Stimulated activated CD8-positive, alpha-beta memory T cell treated with anti-CD3 and anti-CD28 coated beads, Interleukin-2, amount 100 ng/mL, for 1 hour (primary cell): ENCODE measurements at places on chromosomes 1 and 21.

DNA sequence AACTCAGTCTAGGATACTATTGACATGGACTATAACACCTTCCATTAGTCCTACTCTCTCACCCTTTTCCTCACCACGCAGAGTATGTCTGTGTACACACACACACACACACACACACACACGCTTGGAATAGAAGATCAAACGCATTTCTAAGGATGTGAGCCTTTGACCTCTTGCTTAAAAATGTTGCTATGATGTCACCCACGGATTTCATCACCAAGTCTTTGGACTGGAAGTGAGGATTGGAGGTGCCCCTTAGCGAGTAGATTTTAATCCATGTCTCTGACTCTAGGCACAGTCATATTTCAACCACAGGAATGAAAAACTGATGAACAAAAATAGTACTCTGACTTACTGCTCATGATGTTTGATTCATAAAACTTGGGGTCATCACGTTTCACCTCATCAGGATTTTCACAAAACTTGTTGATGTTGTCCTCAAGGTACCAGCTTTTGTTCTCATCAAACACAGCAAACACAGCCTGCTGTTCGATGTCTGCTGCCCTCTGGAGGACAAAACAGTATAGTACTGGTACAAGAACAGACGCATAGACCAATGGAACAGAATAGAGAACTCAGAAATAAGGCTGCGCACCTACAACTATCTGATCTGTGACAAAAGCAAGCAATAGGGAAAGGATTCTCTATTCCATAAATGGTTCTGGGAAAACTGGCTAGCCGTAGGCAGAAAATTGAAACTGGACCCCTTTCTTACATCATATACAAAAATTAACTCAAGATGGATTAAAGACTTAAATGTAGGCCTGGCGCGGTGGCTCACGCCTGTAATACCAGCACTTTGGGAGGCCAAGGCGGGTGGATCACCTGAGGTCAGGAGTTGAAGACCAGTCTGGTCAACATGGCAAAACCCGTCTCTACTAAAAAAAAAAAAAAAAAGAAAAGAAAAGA, 39.9 kb downstream of the F5 start:
- peak; percentile 8 for DNase-seq

DNA sequence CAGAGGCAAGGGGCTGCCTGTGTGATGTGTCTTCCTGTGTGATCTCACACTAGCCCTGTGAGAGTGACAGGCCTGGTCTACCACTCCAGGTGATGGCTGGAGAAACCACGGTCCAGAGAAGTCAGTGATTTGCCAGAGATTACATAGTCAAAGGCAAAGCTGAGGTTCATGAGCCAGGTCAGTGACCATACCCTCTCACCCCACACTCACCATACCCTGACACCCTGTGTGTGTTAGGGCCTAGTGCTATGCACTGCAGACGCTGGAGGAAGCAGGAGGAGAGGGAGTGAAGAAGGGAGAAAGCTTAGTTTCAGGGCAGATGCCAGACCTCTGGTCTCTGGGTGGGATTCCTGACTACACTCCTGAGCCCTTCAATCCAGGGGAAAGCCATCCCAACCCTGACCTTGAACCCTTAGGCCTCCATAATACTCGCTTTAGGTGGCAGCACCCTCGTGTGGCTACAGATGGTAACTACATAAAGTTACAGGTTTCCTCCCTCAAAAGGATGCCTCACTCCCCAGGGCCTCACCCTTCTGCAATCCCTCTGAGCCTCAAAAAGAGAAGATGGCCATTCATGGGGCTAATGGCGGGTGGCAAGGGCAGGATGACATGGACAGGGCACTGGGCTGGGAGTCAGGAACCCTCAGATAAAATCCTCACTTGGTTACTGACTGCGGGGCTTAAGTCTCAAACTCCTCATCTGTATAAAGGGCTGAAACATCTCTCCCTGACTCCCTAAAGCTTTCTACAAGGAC, 20.8 kb upstream of the SDC3 start:
- no peak for DNase-seq

- DNase-seq: no peak
These were observed 61.7 kb downstream of the LGR6 start for GRCh38 chr1:202255343-202255742.

GRCh38 chr1:44740179-44740617, 561 bp downstream of the KIF2C start:
- no peak for DNase-seq

DNA sequence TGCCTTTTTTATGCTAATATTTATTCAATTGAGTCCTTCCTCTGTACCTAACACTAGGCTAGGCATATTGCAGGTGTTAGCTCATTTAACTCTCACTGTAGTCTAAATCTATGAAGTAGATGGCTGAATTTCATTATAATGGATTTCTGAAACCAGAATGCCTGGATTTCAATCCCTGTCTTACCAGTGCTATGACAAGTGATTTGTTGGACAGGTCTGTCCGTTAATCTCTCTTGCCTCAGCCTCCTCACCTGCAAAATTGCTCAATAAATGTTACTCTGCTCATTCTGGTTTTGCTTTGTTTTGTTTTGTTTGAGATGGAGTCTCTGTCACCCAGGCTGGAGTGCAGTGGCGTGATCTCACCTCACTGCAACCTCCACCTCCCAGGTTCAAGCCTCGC, 146.1 kb upstream of the ADGRL2 start:
- no peak for DNase-seq

DNA sequence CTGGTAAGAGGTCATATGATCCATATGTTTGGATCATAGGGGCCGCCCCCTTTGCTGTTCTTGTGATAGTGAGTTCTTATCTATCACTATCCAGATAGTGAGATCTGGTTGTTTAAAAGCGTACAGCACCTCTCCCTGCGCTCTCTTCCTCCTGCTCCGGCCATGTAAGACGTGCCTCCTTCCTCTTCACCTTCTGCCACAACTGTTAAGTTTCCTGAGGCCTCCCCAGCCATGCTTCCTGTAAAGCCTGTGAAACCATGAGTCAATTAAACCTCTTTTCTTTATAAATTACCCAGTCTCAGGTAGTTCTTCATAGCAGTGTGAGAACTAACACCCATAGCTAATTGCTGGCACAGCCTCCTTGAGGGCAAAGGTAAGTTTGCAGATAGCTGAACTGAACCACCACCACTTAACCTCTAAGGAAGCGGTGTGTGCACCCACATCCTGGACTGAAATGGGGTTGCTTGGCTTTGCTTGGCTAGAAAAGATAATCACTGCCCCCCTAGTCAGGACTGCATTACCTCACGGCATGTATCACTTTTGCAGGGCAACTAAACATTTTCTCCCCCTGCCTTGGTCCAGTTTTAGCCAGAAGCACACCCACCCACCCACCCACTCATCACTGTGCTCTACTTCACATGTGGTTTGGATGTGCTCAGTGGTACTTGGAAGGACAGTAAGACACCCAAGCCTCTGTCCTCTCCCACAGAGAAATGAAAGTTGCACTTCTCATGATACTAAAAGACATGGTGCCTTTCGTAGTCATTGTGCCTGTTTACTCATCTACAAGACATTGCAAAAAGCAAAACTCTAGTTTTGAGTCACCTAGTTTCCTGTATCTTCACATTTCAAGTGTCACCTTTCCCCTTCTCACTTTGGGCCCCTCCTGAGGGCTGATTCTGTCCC, 23.1 kb upstream of the PTAFR start:
- DNase-seq: peak; percentile 34

- DNase-seq: peak; percentile 39
These were observed 22.7 kb downstream of the PGM1 start for GRCh38 chr1:63615768-63616420.

GRCh38 chr1:205582046-205582445, 49.8 kb downstream of the ELK4 start:
- no peak for DNase-seq

GRCh38 chr1:192844360-192844759, 35.5 kb downstream of the RGS2 start:
- no peak for DNase-seq

GRCh38 chr1:114086601-114087368, 66.9 kb downstream of the SYT6 start:
- no peak for DNase-seq

GRCh38 chr1:246659594-246660140, 64.5 kb upstream of the SCCPDH start:
- no peak for DNase-seq

- DNase-seq: no peak
These were observed 1.1 kb upstream of the YBX1 start for GRCh38 chr1:42680921-42681683.

DNA sequence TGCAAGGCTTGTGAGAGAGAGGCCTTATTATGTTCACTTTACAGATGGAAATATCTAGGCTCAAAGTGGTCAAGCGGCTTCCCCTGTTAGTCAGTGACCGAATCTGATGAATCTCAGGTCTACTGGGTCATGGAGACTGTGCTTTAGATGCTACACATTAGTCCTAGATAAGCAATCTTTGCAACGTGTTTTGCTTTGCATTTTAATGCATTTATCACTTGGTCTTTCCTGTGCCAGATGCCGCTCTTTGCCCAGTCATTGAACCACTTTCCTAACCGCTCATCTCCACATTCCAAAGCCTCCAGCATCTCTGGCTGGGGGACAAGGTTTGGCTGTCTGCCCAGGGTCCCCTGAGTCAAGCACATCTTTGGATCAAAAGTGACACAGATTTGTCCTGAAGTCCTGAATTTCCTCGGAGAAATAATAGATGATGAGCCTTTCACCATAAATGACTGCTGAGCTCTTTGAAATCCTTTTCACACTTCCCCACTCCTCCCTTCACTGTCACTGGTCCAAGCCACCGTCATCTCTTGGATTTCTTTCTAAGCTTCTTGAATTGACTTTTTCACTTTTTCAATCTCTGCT, 96.0 kb upstream of the USP24 start:
- DNase-seq: no peak

GRCh38 chr21:46008893-46009621, 27.5 kb downstream of the COL6A1 start:
- no peak for DNase-seq

- DNase-seq: no peak
These were observed 114.5 kb downstream of the DPYD start for GRCh38 chr1:97806326-97806725.

DNA sequence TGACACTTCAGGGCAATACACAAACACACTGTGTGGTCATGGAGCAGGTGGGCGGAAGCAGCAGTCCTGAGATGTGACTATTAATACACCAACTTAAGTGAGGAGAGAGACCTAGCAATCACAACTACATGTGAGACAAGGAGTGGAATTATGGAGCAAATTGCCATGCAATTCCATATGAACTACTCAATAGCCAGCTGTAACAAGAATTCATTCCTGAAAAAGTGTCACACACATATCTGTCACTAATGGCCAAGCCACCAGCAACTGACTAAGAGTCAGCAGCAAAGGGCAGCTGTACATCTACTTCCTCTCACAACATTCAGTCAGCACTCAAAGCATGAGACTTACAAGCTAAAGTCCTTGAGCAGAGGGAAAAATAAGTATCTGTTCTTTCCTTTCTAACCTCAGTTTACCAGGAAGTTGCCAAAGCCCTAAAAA, 46.2 kb downstream of the GPR3 start:
- DNase-seq: no peak

DNA sequence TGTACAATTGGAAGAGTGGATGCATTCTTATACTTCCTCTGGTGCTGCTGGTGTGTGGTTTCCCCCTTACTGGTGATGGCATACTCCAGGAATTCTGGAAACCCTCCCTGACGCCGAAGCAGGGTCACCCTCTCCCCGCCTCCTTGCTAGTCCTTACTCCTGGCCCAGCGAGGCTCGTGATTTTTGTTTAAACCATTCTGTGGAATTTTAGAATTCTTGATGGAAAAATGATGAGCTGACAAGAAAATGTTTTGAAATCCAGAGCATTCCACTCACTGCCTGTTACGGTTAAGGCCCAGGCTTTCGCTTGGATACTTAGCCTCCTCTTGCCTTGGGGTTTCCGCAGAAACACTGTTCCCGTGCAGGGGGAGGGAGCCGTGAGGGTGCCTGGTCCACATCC, 41.1 kb downstream of the IL6R start:
- DNase-seq: no peak

DNA sequence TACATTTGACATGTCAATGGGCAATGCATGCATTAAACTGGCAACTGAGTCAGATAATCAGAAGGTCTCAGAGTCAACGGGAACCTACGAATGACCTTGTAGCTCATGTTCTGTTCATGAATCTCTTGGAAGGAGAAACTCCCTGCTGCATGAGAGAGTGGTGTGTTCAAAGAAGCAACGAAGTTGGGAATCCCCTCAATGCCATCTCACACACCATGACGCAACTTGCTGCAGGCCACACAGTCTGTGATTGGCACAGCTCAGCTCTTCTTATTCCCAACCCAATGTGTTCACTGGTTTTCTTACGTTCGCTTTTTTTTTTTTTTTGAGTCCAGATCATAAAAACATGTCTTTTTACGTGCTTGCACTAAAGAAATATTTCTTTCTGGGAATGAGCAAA, 53.5 kb upstream of the PRDM2 start:
- no peak for DNase-seq

DNA sequence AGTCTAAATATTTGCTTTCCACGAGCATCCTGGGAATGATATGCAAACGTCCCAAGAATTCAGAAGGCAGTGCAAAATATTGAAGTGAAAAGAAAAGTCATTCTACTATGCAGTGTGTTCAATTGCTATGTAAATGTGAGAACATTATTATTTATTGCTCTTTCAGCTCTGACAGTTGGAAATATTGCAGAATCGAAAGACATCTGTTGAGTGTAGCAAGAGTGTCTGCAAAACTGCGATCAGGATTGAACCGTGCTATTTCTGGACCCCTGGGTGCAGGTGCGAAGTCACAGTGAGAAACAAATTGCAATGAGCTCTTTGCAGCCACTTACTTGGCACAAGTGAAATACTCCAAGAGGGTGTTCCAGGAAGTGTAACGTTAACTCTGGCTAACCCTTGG, 566.4 kb downstream of the AJAP1 start:
- no peak for DNase-seq

DNA sequence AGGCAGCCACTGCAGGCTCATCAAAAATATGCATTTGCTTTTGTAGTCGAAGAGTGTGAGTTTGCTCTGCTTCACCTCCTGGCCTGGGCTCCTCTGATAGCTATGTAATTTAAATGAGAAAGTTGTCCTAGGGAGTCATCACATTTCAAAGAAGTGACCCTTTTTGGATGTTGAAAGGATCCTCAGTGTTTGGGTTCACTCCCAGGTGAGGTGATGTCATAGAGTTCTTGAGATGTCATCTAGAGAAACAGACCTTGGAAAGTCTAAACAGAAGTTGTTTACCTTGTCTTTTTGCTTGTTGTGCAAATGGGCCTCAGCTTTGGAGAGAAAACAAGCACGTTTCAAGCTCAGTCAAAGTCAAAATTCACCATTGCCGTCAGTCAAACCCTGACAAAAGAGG, 92.0 kb upstream of the BARHL2 start:
- no peak for DNase-seq

DNA sequence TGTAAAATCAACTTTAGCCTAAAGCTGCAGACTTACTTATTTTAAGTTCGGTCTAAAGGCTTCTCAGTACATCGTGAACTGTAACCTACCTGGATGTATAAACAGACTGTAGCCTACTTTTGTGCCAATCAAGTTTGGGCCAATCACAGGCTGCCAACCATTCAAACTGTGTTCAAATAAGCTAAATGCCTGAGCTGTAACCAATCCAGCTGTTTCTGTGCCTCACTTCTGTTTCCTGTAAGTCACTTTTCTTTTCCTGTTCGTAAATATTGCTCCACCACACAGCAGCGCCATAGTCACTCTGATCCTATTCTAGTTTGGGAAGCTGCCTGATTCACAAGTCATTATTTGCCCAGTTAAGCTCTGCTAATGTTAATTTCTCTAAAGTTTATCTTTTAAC, 37.5 kb upstream of the SLAMF9 start:
- DNase-seq: no peak
